GM12878 (cell line): ENCODE measurements at places on chromosomes 2 and 18.

GRCh38 chr18:7601246-7601615, 34.1 kb downstream of the PTPRM start:
- no peak for DNase-seq

DNA sequence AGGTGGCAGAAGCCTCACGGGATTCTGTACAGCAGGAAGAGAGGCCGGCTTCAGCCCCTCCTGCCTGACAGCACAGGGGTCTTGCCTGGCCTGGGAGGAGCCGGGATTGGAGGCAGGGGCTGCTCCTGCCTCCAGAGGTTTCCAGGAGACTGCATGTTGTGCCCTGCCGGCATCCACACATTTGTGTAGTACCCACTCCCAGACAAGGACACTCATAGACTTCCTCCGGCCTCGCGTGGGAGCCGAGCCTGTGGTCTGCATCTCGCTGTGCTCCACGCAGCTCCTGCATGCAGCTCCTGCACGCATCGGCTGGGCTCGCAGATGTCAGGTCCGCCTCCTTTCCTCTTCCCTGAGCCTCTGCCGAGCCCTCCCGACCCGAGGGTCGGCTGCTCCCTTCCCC, 34.7 kb downstream of the TPO start:
- DNase-seq, result no peak

DNA sequence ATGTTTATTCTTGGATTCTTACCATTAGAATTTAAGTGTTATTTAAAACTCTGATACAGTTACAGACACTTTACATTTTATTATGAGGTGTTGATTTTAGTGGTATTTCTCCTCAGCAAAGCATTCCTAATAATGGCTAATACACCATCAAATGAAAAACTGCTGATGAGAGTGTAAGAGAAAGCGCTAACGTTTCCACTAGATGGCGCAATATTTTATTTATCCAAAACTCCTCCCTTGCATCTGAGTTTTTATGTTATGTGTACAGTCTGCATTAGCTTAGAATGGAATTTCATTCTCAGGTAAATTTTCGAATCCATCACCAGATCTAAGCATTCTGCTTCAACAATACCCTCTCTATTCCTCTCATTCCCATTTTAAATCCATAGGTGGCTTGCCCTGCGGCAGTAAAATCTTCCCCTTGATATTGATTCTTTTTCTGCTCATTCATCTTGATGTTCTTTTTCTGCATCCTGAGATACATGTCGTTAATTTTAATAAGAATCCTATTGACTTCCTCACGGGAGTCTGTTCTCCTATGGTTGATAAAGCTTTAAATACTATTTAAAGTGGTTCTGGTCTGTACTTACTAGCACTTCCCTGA, 53.9 kb downstream of the PRKRA start:
- DNase-seq, result no peak

DNA sequence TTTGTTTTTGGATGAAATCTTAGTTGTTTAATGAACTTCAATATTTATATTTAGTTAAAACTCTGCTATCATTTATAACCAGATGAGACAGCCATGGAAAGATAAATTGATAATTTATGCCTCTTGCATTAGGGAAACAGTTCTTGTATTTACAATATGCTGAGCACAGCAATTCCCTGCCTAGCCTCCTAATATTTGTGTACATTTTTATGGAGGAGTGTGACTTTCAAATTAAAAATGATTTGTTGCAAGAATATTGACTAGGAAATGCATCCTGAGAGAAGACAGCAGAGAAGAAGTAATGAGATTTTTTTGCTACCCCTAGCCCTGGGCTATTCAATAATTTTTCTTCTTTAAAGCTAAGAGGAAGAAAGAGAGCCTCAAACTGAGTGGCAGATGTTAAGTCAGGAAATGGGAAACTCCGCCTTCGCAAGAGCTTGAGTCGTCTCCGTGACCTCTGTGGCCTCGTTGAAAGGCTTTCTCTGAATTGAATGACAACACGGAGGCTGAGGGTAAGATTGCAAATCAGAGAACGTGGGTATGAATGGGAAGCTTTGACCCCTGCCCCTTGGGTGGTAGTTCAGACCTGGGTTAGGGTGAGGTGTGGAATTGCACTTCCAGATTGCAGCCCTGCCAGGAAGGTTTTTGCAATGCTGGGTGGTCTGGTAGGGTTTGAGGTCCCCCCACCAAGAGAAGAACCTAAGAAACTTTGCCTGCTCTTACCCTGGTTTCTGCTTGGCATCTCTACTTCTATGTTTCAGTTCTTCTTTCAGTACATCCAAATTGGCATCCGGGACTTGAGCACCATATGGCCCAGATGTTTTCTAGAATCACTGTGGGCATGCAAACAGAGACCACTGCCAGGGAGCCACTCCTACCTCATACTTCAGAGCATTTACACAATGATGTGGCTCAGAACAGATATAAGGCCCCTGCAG, 210.3 kb upstream of the RBMS1 start:
- peak; percentile 57 for DNase-seq

DNA sequence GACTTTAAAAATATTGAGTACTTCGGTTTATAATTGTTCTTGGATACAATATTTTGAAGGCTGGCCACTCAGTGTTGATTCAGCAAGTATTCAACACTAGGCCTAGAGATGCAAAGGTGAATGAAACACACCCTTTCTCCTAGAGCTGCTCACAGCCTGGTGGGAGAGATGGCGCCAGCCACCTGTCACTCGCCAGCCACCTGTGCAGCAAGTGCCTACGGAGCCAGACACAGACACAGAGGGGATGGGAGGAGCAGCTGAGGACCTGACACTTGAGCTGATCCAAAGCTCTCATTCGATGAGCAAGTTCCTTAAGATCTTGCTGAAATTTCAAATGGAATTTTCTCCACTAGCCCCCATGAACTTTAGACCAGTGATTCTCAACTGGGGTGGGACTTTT, 151.1 kb upstream of the RIOK3 start:
- DNase-seq, result no peak

DNA sequence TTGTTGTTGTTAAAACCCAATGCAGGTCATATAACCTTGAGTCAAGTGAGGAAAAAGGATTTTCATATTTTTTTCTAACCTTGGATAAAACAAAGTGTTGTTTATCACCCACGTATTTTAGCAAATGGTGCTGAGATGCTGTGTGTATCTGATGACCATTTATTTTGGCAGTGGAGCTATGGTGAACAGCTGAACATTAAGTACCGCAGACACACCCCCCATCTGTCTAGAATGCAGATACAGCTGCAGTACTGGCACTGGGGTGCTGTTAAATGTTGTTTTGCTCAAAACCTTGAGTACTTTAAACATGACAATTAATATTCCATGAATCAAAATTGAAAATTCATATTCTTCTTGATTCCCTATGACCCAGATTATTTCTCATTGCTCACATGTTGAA, 773.3 kb upstream of the SLC39A10 start:
- DNase-seq, result no peak

- DNase-seq, result no peak
Measured at GRCh38 chr2:118698564-118698963, 148.9 kb downstream of the EN1 start.

GRCh38 chr2:195898505-195899191, 170.0 kb downstream of the DNAH7 start:
- no peak for DNase-seq

GRCh38 chr18:7273301-7273921, 42.5 kb downstream of the LRRC30 start:
- DNase-seq, result no peak

- DNase-seq, result no peak
Measured at GRCh38 chr18:6755107-6755506, 25.6 kb downstream of the ARHGAP28 start.

GRCh38 chr2:197628043-197628500, 47.3 kb downstream of the RFTN2 start:
- peak; percentile 79 for DNase-seq

- DNase-seq, result no peak
Measured at GRCh38 chr2:16716024-16716423, 50.4 kb upstream of the CYRIA start.

DNA sequence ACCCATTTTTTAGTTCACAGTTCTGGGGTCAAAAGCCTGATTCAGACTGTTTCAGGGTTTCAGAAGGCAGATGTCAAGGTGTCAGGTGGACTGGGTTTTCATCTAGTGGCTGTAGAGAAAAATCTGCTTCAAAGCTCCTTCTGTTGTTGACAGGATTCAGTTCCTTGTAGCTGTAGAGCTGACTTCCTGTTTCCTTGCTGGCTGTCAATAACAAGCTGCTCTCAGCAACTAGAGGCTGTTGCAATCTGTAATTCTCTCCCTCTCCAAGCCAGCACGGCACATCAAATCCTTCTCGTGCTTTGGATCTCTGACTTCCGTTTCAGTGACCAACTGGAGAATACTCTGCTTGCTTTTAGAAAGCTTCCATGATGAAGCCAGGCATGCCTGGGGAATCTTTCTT, 179.4 kb downstream of the DOK6 start:
- DNase-seq, result peak; percentile 5

DNA sequence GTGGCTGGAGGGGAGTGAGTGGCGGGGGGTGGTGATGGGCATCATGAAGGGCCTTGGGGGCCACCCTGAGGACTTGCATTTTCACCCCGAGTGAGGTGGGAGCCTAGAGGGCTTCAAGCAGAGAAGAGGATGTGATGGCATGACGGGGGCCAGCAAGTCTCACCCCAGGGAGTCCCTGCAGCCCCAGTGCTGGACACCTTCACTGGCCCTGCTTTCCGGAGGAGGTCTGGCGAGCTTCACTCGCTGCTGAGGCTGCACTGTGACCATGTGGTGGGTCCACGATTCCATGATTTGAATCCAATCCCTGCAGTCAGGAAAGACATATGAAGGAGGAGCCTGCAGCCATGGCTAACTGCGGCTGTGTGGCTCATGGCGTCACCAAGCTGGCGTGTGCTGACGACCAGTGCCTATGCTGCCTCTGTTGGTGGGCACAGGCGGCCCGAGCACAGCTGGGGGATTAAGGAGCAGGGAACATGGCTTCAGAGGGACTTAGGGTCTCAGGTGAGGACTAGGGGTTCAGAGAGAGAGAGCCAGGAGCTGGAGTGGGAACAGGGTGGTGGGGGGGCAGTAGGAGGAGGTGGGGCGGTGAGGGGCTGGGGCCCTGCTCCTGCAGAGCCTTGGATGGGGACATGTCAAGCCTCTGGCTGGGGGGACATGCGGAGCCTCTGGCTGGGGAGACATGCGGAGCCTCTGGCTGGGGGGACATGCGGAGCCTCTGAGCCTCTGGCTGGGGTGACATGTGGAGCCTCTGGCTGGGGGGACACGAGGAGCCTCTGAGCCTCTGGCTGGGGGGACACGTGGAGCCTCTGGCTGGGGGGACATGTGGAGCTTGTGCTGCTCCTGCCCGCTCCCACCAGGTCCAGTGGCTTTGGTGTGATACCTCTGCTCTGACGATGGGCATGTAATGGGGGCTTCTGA, 3.6 kb downstream of the ZAP70 start:
- DNase-seq, result no peak

DNA sequence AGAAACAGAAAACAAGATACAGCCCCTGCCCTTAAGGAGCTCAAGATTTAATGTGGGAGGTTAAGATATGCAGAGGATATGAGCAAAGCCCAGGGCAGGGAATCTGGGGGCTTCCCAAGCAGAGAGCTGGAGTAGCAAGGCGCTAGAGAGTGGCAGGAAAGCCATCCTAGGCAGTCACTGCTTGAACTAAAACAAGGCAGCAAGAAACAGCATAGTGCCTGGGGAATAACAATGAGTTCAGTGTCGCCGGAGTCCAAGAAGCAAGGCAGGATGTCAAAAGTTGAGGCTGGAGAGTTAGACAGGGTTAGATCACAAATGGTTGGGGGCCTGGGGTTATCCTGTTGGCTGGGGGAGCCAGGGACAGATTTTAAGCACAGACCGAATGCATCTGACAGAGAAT, 24.6 kb downstream of the CDH2 start:
- DNase-seq, result no peak

GRCh38 chr2:129673234-129673633, 306.2 kb upstream of the RAB6C start:
- no peak for DNase-seq

DNA sequence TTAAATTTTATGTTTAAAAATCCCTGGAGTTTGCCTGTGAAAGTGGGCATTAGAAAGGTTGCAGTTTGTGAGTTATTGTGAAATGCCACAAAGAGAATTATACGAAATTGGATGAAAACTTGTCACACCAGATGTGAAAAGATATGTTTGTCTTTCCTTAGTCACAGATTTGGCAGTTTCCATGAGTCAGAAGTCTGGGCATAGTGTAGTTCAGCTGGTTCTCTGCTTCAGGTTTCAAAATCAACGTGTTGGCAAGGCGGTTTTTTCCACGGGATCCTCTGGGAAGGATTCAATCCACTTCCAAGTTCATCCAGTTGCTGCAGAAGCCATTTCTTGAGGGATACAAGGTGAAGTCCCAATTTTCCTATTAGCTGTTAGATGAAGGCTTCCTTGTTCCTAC, 658.0 kb upstream of the CDH2 start:
- DNase-seq, result no peak

DNA sequence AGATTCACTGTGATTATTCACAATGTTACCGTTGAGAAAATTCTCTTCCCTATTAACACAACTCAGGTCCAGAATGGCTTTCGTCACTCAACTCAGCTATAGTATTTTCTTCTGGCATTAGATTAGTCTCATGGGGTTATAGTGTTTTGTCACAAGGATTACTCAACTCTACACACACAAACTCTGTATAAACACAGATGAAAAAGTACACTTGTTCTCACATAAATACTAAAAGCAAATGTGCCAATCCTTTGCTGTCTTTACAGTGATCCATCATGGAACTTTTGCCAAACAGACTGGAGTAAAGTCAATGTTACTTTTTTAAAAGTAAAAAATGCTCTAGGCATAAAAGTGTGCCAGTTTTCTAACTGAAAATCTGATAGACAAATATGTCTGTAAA, 267.6 kb downstream of the RBM43 start:
- DNase-seq, result no peak

- no peak for DNase-seq
Measured at GRCh38 chr2:241997017-241997416, 127.5 kb downstream of the RTP5 start.

- no peak for DNase-seq
Measured at GRCh38 chr2:71043531-71044407, 24.7 kb upstream of the NAGK start.

- DNase-seq, result no peak
Measured at GRCh38 chr18:8960740-8961657, 141.5 kb upstream of the NDUFV2 start.

GRCh38 chr2:44731505-44731904, 210.0 kb upstream of the SIX3 start:
- DNase-seq, result peak; percentile 58
